ENCODE measurements at places on chromosomes 1 and 21.

GRCh38 chr1:193070386-193070753 lies 11.0 kb downstream of the RO60 start:
- DNase-seq: no peak

DNA sequence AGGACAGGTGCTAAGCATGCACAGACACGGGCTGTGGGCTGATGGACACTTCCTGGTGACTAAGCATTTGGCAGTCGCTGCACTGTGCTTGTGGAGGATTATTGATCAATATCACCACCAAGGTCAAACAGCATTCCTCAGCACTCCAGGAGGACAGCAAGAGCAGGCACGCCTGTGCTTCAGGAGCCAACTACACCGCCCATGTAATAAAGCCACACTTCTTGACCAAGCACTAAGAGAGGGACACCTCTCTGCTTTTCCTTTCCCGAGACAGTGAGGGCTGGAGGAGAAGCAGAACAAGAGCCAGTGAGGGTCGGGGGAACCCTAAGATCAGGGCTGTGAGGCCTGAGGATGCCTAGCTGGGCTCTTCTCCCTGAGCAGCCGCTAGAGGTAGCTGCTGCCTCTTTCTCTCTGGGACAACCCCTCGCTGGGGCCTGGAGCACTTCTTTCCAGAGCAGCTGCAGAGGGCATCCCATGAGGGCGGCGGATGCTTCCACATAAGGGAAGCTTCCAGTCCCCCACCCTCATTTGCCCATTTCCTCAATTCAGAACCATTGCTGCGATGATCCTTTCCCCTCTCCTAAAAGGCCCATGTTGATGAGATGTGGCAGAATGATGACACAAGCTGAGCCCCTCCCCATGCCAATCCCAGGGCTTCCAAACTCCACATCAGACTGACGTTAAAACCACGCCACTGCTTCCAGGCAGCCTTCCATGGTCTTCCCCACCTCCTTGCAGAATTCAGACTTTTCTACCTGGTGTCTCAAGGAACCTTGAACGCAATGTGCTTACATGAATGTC lies 19.1 kb downstream of the RAB7B start:
- no peak for DNase-seq

- DNase-seq: no peak
These were observed 18.2 kb upstream of the NPL start for GRCh38 chr1:182771187-182771984.

GRCh38 chr1:78385744-78386462 lies 104.9 kb upstream of the PTGFR start:
- DNase-seq: no peak

DNA sequence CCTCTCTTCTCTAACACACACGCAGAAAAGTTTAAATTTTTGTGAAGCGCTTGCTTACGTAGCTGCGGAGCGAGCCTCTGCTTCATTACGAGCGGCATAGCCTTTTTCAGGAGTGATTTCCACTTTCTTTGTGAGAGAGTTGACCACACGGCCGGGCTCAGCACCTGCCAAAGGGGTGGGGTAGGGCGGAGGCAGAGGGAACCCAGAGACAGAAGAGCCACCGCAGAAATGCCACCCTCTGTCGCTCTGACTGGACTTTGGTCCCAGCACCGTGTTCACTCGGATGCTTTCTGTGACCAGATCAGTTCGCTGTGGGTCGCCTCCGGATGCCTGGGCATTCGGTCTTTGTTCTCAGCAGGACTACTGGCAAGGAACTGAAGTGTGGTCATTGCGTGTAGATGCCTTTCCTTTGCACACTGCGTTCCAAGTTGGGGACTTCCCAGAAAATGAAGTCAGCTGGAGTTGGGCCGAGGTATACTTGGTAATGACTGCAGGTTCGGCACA lies 883 bp downstream of the CHODL start:
- no peak for DNase-seq

DNA sequence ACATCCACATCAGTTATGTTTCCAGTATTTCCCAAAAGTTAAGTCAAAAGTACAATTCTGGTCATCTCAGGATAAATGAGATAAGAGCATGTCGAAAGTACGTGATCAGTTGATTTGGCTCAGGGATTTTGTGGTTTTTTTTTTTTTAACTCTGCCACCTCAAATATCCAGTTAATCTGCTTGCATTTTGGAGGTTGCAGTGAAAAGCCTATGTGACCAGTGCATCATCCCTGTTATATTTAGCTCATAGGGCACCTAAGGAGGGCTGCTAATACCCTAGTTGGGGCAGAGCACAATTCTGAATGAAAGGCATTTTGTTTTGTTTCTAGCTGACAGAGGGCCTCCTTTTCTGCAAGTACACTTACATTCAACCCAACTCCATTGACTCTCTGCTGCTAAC lies 31.7 kb upstream of the RGS16 start:
- DNase-seq: no peak

DNA sequence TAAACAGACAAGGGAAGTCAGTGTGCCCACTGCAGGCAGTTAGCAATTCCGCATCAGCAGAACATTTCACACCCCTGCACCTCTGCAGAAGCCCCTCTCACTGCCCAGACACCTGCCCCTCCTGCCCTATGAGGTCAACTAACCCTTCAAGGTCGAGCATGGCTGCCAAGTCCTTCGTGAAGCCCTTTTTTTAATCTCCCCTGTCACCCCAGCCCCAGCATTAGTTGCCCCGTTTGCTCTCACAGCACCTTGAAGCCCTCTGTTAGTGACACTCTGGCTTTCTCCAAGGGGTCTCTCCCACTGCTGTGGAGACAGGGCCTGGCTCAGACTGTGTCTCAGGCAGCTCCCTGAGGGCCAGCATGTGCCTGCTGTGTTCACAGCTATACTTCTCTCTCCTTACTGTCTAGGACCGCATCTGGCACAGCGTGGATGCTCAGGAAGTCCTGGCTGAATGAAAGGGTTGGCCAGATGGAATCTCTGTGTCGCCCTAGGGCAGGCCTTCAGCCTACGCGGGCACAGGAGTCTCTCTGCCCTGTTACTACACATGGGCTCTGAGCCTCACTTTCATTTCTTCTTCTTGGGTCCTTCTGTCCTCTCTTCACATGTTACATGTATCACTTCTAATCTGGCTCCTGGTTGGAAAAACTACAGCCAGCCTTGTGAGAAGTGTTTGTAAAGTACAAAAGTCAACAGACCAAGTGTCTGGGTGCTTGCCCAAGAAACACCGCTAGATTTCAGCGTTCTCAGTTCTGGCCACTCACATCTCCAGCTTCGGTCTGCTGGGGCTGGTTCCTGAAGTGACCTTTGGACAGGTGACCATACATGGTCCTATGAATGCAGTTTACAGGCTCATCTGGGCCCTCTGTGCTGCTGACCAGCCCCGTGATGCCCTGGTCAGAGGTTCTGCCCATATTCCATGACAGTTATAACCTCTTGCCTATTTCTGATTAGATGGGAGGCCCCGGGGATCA lies 19.7 kb downstream of the SLC2A1 start:
- no peak for DNase-seq

DNA sequence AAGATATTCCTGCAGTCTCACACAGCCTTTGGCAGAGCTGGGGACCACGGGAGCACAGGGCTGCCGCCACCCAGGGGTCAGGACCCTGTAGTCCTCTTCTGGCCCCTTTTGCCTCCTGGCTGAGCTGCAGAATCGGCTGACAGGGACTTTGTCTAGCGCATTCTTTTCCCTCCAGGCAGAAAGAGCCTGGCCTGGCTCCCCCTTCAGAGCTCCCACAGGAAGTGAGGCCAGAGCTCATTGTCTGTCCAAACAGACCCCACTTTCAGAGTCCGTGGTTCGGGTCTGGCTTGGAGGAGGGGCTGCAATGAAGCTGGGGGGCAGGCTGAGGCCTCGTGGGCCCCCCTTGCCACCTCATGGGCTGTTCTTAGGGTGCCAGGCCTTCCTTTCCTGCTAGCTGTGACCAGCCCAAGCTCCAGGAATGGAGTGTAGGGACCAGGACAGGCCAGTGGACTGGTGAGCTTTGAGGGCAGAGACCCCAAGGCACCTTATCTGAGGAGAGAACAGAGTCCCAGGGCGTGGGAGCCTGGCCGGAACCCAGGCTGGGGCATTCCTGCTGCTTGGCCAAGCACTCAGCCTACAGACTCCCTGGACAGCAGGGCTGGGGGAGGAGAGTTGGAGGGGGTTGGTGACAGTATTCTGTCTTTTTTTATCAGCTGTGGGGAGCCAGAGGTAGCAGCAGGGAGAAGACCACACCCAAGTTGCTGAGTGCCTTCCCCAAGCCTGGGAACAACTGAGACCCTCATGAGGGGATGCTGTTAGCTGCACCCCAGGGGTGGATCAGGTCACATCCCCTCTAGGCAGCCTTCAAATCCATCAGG lies 4.7 kb downstream of the CELSR2 start:
- no peak for DNase-seq

- no peak for DNase-seq
These were observed 308.1 kb downstream of the PTPRU start for GRCh38 chr1:29544406-29544805.

- no peak for DNase-seq
These were observed 29.2 kb upstream of the AGPAT3 start for GRCh38 chr21:43835861-43836260.

GRCh38 chr1:225319871-225320270 lies 108.0 kb downstream of the LBR start:
- no peak for DNase-seq

GRCh38 chr1:232462213-232462612 lies 167.7 kb downstream of the SIPA1L2 start:
- no peak for DNase-seq

GRCh38 chr1:184624051-184624450 lies 130.6 kb downstream of the EDEM3 start:
- no peak for DNase-seq

GRCh38 chr1:88662723-88663122 lies 21.4 kb upstream of the PKN2 start:
- no peak for DNase-seq

GRCh38 chr1:231829332-231829731 lies 202.7 kb downstream of the DISC1 start:
- DNase-seq: no peak
